ENCODE measurements at places on chromosomes 12 and 14. TPM values are rescaled to one million over a fixed set of nuclear protein-coding genes. Genes with fewer than 3 reads are reported as not detected.

DNA sequence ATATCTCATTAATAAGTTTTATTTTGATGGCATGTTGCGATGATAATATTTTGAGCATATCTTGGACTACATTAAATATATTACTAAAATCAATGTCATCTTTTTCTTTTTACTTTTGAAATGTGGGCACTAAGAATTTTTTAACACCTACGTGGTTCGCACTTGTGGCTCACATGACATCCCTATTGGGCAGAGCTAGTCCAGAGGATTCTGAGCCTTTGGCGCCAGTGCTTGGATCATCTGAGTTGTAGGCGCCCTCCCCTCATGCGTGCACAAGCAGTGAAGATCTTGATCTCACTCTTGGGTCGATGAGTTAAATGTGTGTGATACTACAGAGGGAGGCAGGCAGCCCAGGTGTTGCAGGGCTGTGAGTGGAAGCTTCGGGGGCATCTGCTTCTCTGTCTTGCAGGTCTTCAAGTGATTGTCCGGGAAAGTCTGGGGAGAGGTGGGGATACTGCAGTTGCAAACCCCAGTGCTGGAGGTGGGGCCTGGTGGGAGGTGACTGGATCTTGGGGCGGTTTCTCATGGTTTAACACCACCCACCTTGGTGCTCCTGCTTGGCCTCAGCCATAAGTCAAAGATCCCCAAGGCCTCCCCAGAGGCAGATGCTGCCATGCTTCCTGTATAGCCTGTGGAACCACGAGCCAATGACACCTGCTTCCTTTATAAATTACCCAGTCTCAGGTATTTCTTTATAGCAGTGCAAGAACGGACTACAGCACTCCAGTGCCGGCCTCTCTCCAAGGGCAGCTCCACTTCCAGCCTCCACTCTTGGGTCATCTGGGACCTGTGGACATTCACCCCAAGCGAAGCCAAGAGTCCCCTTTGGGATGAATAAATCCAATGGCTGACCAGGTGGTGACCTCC, 46.1 kb upstream of the PPP2R5C start:
- H3K4me1 ChIP-seq: no peaks in the 10 kb centered on the region
- no peaks in the 10 kb centered on the region for H3K27me3 ChIP-seq
- H3K27ac ChIP-seq: no peak overlapping the region

GRCh38 chr12:120879102-120879501, 25.1 kb downstream of the SPPL3 start:
- no peaks in the 10 kb centered on the region for H3K27me3 ChIP-seq
- peaks cover 8% of the 10 kb centered on the region for H3K4me1 ChIP-seq
- no peak overlapping the region for H3K27ac ChIP-seq
- H3K36me3 ChIP-seq: no peaks in the 10 kb centered on the region
- H3K4me3 ChIP-seq: no peak overlapping the region
- no peak for DNase-seq

- no peaks in the 10 kb centered on the region for H3K27me3 ChIP-seq
- H3K4me1 ChIP-seq: no peaks in the 10 kb centered on the region
- DNase-seq: no peak
- H3K36me3 ChIP-seq: no peaks in the 10 kb centered on the region
Observed at GRCh38 chr14:104469591-104469990, 110.0 kb upstream of the C14orf180 start.

DNA sequence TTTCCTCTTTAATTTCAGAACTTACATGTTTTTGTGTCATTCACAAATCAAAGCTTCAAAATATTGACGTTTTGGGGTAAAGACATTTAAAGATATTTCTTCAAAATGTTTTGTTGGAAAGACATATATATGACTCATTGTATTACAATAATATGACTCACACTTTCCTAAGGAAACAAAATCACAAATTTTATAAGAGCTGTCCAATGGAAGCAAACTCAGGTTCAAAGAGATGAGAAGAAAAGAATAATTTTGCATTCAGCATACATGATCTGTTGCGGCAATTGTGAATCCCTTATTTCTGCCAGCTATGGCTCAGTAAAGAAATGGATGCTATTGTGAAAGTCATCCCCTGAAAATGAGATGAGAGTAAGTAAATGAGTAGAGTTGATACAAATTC, 82.7 kb downstream of the GRIP1 start:
- H3K4me1 ChIP-seq: no peaks in the 10 kb centered on the region
- no peaks in the 10 kb centered on the region for H3K27me3 ChIP-seq
- H3K27ac ChIP-seq: no peak overlapping the region
- no peak for DNase-seq
- no peak overlapping the region for H3K4me3 ChIP-seq

The CABP1 gene
- 1.5 TPM for total RNA-seq

The GUCY2C gene
- not detected for total RNA-seq

The FLVCR2 gene
- 4.4 TPM for total RNA-seq

GRCh38 chr12:90084018-90084417, 375.4 kb upstream of the ATP2B1 start:
- no peak overlapping the region for H3K4me3 ChIP-seq
- H3K27me3 ChIP-seq: no peaks in the 10 kb centered on the region
- peaks cover 2% of the 10 kb centered on the region for H3K36me3 ChIP-seq
- no peak for DNase-seq
- H3K27ac ChIP-seq: no peak overlapping the region
- H3K4me1 ChIP-seq: no peaks in the 10 kb centered on the region

The WIF1 gene
- not detected for total RNA-seq

GRCh38 chr14:49860988-49861698, 8.6 kb upstream of the NEMF start:
- no peaks in the 10 kb centered on the region for H3K36me3 ChIP-seq
- H3K4me1 ChIP-seq: peaks cover 2% of the 10 kb centered on the region
- peak overlapping the region; percentile 54 for H3K4me3 ChIP-seq

GRCh38 chr14:90796329-90796728, 19.9 kb downstream of the TTC7B start:
- no peak overlapping the region for H3K4me3 ChIP-seq
- H3K36me3 ChIP-seq: no peaks in the 10 kb centered on the region
- no peaks in the 10 kb centered on the region for H3K4me1 ChIP-seq
- DNase-seq: no peak
- no peaks in the 10 kb centered on the region for H3K27me3 ChIP-seq

- no peaks in the 10 kb centered on the region for H3K27me3 ChIP-seq
- no peaks in the 10 kb centered on the region for H3K36me3 ChIP-seq
- H3K27ac ChIP-seq: no peak overlapping the region
- H3K4me1 ChIP-seq: no peaks in the 10 kb centered on the region
- DNase-seq: peak; percentile 47
Observed at GRCh38 chr14:63174760-63175191, 29.5 kb upstream of the RHOJ start.

The TMX1 gene
- total RNA-seq: 25.4 TPM

GRCh38 chr14:68942296-68943035, 36.6 kb downstream of the ACTN1 start:
- no peak overlapping the region for H3K4me3 ChIP-seq
- DNase-seq: no peak
- H3K27me3 ChIP-seq: no peaks in the 10 kb centered on the region
- peaks cover 27% of the 10 kb centered on the region for H3K4me1 ChIP-seq

The GLIPR1L2 gene
- 5.2 TPM for total RNA-seq

The FIGNL2 gene
- total RNA-seq: 0.12 TPM

- no peaks in the 10 kb centered on the region for H3K27me3 ChIP-seq
- peaks cover 23% of the 10 kb centered on the region for H3K4me1 ChIP-seq
- no peaks in the 10 kb centered on the region for H3K36me3 ChIP-seq
- no peak overlapping the region for H3K27ac ChIP-seq
Observed at GRCh38 chr14:89387922-89388685, 28.9 kb downstream of the FOXN3 start.

DNA sequence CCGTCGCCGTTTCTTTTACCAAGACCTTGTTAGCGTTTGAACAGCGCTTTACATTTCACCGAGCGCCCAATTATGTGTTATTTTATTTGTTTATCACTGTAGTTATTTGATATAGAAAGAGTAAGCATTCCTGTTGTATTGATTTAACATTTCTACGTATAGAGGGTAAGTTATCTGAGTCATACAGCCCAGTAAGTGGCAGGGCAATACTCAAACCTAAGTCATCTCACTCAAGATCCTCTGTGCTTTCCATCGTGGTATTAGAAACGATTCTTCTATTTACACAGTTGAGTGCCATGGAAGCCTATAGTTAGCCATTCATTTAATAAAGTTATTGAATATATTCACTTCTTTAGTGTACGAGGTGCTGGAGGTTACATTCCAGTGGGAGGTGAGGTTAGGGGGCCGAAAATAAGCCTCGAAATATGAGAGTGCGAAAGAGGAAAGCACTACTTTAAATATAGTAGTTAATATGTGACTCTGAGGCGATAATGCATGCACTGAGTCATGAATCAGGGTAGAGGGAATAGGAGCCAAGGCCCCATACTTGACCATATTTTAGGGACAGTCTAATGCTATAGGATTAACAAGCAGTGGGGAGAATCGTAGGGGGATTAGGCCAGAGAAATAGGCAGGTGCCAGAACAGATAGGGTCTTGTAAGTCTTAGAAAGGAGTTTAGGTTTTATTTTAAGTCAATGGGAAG, 629 bp downstream of the RAD51AP1 start:
- H3K27ac ChIP-seq: no peak overlapping the region
- H3K4me1 ChIP-seq: no peaks in the 10 kb centered on the region
- DNase-seq: no peak
- peak overlapping the region; percentile 77 for H3K4me3 ChIP-seq

The SMCO2 gene
- total RNA-seq: not detected

The IRAK3 gene
- 4.0 TPM for total RNA-seq

The KRT83 gene
- total RNA-seq: not detected

Measured in ovary (tissue), 10 donors.